ENCODE measurements at places on chromosomes 2 and 18. TPM values are rescaled to one million over a fixed set of nuclear protein-coding genes. Genes with fewer than 3 reads are reported as not detected.

IL1F10 gene
- total RNA-seq = not detected

MALT1 gene
- total RNA-seq = 14.1 TPM

TNFAIP6 gene
- not detected for total RNA-seq

ERFE gene
- total RNA-seq = 1.3 TPM

KYNU gene
- not detected for total RNA-seq

STARD6 gene
- total RNA-seq = not detected

CD8B2 gene
- total RNA-seq = not detected

AGXT gene
- total RNA-seq = 1.0 TPM

All from progenitor cell of endocrine pancreas (in vitro differentiated cells).